ENCODE measurements at places on chromosomes 7 and 10.
A peak's percentile ranks its signal among the peaks of the same experiment; 100 is the strongest.

DNA sequence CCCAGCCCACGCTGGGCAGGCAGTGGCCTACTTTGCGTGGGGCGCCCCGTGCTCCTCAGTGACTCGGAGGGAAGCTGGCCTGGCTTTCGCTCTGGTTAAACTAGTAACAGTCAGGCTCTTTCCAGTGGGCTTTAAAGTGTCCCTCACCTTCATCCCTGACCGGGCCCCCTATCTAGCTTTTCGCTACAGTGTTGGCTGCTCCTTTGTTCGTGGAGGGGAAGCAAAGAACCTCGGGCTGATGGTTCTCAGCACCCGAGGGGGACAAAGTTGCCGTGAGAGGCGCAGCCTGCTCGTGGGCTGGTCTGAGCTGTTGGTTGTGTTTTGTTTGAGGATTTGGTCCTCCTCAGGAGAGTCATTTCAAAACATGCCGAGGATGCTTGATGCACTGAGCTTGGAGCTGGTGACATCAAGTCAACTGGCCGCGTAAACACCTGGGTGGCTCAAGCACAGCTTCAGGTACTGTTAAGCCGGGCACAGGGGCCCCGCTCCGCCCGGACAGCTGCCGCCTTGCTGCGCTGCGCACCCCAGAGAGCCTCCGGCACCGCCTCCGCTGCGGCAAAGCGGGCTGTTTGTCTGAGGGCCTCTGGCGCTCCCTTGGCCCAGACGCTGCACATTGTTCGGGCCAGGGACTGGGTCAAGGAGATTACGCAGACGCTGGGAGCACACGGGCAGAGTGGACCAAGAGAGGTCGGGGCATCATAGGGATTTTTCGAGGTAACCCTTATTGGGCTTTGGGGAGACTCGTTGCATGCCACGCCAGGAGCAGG lies 1.6 kb downstream of the DLX6 start:
- DNase-seq, result no peak

DNA sequence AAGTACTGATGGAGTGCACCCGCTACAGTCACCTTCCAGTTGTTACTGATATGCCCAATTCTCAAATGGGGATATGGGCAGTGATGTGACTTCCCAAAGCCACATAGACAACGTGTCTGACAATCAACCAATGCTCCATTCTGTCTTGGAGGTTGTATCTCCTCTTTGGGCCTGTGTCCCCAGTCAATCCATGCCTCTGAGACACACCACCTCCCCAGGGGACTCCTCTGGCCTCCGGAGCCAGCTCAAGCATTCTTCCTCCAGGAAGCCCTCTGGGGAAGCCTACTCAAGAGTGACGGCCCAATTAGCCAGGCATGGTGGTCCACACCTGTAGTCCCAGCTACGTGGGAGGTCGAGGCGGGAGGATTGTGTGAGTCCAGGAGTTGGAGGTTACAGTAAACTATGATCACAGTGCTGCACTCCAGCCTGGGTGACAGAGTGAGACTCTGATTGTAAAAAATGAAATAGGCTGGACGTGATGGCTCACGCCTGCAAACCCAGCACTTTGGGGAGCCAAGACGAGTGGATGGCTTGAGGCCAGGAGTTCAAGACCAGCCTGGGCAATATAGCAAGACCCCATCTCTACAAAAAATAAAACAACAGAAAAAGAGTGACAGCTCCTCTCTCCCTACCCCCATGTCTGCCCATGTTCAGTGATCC lies 99.5 kb upstream of the TNRC18 start:
- DNase-seq, result peak; percentile 23

- peak; percentile 68 for DNase-seq
Measured at GRCh38 chr10:99560277-99561126, 27.8 kb downstream of the NKX2-3 start.

DNA sequence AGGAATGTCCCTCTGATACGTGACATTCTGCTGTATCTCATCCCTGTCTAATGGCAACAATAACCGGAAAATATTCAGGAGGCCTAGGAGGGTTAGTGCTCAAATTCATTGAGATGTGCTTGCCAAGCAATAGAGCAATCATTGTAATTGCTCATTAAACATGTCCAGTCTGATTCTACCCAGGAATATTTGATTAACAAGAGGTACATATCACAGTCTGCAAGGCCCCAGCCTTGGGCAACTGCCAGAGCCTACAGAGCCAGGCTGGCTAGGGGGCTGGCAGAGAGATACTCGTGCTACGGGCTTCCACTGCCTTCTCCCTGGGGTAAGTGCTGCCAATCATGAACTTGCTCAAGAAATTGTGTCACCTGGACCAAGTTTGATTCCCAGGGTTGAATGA lies 99.1 kb downstream of the ALOX5 start:
- DNase-seq, result no peak

- no peak for DNase-seq
Measured at GRCh38 chr7:3204526-3204925, 96.5 kb upstream of the SDK1 start.

DNA sequence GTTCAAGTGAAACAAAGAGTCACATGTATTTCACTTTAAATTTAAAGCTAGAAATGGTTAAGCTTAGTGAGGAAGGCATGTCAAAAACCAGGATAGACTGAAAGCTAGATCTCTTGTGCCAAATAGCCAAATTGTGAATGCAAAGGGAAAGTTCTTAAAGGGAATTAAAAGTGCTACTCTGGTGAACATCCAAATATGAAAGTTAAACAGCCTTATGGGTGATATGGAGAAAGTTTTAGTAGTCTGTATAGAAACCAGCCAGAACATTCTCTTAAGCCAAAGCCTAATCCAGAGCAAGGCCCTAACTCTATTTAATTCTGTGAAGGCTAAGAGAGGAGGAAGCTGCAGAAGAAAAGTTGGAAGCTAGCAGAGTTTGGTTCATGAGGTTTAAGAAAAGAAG lies 47.1 kb downstream of the MXI1 start:
- no peak for DNase-seq

DNA sequence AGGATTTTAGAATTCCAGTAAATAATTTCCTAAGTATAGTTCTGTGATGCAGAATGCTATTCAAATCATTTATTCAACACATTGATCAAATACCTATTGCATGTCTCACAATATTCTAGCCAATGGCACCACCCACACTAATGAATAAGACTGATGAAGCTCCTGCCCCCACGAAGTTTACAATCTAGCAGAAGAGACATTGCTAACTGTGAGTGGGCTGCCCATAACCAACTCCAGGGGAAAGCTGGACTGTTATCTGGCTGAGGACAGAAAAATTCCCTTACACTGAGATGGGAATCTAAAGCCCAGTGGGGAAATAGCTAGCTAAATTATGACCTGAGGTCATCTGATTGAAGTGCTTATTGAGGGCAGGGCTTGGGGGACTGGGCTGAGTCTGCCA lies 128.8 kb upstream of the LYZL2 start:
- DNase-seq, result no peak

DNA sequence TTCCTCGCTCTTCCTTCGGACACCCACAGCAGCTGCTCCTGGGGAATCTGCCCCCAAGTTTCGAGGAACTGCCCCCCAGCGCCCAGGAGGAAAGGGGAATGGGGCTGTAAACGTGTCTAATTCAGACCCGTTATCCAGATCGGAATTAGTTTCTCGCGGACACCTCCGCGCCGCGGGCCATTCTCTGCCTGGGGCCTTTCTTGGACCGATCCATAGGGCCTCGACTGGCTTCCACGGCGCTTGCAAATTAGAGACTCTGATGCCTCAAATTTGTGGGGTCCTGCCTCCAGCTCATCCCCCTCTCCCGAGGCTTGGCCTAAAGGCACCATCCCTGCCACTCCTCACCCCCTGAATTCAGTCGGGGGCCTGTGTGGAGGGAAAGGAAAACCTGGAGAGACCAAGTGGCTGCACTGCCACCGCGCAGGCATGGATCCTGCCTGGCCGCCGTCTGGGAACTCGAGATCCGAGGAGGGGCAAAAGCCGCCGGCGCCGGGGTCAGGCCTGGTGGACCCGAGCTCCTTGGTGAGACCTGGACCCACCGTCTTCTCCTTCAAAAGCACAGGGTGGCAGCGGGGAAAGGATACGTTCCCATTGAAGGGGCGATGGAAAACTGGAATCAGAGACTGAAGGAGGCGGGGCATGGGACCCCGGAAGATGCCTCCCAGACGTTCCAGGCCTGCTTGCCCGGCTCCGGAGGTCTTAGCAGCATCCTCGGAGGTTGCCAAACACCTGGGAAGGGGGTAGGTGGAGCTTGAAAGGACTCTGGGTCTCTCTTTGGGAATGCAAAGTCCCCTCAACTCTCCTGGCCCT lies 13.7 kb downstream of the LBX1 start:
- no peak for DNase-seq

DNA sequence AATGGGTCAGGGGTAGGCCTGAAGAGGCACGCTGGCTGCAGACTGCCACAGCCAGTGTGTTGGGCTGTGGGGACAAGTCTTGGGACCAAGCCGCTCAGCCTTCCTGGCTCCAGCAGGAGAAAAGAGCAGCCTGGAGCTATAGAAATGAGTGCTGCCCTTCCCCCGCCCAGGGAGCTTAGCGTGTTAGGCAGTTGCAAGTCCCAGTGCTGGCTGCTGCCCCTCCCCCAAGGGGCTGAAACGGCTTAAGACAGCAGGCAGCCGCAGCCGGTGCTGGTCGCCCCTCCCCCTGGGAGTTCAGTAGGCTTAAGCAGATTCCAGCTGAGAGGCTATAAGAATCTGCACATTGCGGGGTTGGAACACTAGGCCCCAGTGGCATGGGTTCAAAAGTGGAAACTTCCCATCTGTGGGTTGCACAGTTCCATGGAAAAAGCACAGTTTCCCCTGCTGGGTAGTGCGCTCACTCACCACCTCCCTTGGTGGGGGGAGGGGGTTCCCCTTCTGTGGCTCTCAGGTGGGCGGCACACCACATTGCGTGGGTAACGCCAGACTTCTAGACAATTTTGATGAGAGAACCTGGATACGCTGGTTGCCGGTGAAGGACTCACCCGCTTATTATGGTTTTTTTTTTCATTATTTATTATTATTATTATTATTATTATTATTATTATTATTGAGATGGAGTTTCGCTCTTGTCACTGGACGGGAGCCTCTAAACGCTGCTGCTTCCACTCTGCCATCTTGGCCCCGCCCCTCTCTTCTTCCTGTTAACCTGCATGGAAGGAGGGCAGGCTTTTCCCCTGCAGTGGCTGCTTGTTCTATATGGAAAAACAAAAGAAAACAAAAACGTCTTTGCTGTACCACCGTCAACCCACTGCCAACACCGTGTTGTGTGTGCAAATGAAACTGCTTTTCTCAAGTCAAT lies 151.1 kb downstream of the CXCL12 start:
- no peak for DNase-seq
